ENCODE measurements at places on chromosomes 12 and 14.

DNA sequence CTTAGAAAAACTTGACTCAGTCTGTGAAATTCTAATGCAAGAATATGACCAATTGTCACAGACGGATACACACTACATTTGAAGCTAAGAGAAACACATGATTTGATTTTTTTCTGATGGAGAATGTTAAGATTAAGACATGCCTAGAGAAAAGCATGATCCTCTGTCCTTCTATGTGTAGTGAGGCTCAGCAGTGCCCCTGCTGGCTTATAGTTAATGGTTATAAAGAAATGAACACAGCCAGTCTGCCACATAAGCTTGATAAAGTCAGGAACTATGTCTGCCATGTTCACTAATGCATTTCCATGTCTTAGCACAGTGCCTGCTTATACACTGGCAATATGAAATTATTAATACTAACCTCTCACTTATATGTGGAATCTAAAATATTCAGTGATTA lies 168.1 kb upstream of the DAAM1 start:
- DNase-seq: peak; percentile 38

GRCh38 chr14:80291101-80291500 lies 79.8 kb upstream of the DIO2 start:
- DNase-seq: no peak

DNA sequence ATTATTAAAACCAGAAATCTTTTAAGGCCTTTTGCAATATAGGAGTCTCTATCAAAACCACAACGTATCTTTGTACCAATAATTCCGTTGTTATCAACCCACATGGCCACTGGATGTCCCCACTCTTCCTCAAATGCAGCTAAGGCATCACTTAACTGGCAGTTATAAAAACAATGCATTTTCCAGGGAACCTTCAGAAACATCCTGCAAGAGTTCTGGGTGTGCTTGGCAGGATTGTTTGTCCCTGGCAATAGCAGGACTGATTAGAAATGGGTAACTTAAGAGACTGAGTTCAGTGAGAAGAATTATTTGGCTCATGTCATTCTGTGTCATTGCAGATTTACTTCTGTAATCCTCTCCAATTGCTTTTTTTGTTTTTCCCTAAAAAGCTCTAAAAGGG lies 112.0 kb downstream of the SLC15A5 start:
- peak; percentile 45 for DNase-seq

- peak; percentile 71 for DNase-seq
Measured at GRCh38 chr12:7108003-7108795, 815 bp downstream of the C1RL start.

- no peak for DNase-seq
Measured at GRCh38 chr12:2582631-2583030, 212.1 kb upstream of the FKBP4 start.

GRCh38 chr12:19025582-19025981 lies 104.0 kb upstream of the PLEKHA5 start:
- DNase-seq: no peak

GRCh38 chr12:81314903-81315531 lies 237.1 kb downstream of the ACSS3 start:
- DNase-seq: no peak

GRCh38 chr12:58131986-58132755 lies 190.8 kb downstream of the ATP23 start:
- no peak for DNase-seq

GRCh38 chr12:118680356-118680963 lies 300.9 kb upstream of the SRRM4 start:
- no peak for DNase-seq

- DNase-seq: no peak
Measured at GRCh38 chr12:65459545-65459944, 181.1 kb downstream of the MSRB3 start.

GRCh38 chr12:53726946-53727309 lies 324 bp downstream of the CALCOCO1 start:
- no peak for DNase-seq

- DNase-seq: peak; percentile 36
Measured at GRCh38 chr14:105974902-105975301, 448.5 kb downstream of the TMEM121 start.

DNA sequence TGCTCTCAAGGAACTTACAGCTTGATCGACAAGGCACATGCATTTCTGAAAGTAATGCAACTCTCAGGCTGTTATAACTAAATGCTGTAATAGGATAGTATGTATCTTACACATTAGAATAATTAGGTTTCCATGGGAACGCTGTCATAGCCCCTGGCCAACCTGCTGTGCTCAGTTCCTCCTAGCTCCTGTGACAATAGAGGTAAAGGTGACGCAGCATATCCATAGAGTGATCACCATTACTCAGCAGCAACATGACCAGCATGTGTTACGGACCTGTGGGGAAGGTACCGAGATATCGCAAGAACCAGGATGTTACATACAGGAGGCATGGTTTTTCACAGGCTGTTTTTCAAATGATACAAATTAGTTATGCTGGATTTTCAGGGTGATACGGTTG lies 150.7 kb downstream of the CAND1 start:
- DNase-seq: no peak

DNA sequence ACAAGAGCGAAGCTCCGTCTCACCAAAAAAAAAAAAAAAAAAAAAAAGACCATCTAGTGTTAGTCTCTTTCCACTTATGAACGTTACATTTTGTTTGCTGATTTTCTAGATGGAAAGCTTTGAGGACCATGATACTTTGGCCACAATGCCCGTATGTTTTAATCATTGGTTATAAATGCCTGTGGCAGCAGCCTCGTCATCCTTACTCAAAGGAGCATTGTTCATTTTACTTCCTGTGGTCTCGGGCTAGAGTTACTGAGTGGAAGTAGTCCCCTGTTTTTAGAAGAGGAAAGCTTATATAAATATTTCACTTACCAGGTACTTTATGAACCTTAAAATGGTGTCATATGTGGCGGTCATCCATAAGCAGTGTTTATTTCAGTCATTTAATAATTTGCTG lies 359.9 kb downstream of the AEBP2 start:
- no peak for DNase-seq

GRCh38 chr12:52151837-52152783 lies 39.7 kb downstream of the KRT80 start:
- peak; percentile 68 for DNase-seq

GRCh38 chr12:58104351-58104755 lies 163.0 kb downstream of the ATP23 start:
- no peak for DNase-seq

GRCh38 chr14:91350483-91350812 lies 67.2 kb downstream of the CCDC88C start:
- DNase-seq: no peak

- peak; percentile 7 for DNase-seq
Measured at GRCh38 chr14:62614122-62614521, 431.1 kb downstream of the KCNH5 start.

GRCh38 chr12:86213012-86213411 lies 43.2 kb downstream of the MGAT4C start:
- no peak for DNase-seq

Measured in WERI-Rb-1 (cell line).